Activated CD4-positive, alpha-beta memory T cell treated with anti-CD3 and anti-CD28 coated beads for 36 hours (primary cell): ENCODE measurements at places on chromosomes 5 and 9. TPM values are rescaled to one million over a fixed set of nuclear protein-coding genes. Genes with fewer than 3 reads are reported as not detected.
A peak's percentile ranks its signal among the peaks of the same experiment; 100 is the strongest.

DNA sequence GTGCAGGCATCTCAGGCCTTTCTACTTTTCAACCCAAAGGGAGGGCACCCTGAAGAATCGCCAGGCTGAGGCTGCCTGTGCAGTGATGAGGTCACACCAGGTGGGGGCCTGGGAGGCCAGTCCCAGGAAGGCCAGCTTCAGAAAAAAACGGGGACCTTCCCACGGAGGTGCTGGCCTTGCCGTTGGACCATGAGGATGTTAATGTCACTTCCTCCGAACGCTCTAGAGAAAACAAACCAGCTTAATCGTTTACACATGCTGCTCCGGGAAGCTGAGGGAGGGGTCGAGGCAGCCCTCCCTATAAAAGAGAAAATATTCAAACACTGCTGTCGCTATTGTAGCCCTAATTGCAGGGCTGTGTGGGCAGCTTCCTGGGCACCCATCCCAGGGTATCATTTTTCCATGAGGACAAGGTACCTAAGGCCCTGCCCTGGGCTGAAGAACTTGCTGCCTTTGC is 27.0 kb downstream of the PTGES start:
- no peak for DNase-seq

DNA sequence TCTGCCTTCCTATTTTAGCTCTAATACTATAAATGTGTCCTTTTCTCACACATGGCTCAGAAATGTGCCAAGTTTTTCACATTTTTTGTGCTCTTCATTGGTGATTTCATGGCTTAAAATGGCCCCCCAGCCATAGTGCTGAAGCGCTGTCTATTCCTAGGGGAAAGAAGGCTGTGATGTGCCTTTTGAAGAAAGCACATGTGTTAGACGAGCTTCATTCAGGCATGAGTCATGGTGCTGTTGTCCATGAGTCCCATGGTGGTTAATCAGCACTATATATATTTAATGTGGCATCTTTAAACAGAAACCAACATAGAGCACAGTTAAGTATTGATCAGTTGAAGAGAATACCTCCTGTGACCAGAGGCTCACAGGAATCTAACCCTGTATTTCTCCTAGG is 55.8 kb downstream of the PDE8B start:
- no peaks in the 10 kb centered on the region for H3K36me3 ChIP-seq
- DNase-seq, result no peak
- H3K27ac ChIP-seq, result no peak overlapping the region
- peaks cover 9% of the 10 kb centered on the region for H3K27me3 ChIP-seq
- no peak overlapping the region for H3K4me3 ChIP-seq
- no peaks in the 10 kb centered on the region for H3K4me1 ChIP-seq

DNA sequence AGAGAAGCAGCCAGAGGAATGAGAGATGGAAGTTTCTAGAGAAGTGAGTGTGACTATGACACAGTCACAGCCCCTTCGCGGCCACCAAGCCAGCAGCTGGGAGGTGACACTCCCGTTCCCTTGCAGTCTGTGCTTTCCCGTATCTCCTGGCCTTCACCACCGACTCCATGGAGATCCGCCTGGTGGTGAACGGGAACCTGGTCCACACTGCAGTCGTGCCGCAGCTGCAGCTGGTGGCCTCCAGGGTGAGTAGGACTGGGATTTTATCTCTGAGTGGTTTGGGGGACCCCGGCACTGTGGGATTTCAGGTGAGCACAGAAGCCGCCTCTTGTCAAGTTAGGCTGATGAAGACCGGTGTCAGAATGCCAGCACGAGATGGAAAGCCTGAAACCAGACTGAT is 12.1 kb upstream of the SLC2A8 start:
- H3K4me3 ChIP-seq, result no peak overlapping the region
- peaks cover 24% of the 10 kb centered on the region for H3K4me1 ChIP-seq
- peaks cover 54% of the 10 kb centered on the region for H3K27me3 ChIP-seq
- no peaks in the 10 kb centered on the region for H3K36me3 ChIP-seq
- no peak for DNase-seq

Gene WNK2
- total RNA-seq, result 1.6 TPM

GRCh38 chr9:127904561-127905003 is 5.2 kb upstream of the ST6GALNAC6 start:
- peak; percentile 50 for DNase-seq
- H3K27me3 ChIP-seq, result no peaks in the 10 kb centered on the region

DNA sequence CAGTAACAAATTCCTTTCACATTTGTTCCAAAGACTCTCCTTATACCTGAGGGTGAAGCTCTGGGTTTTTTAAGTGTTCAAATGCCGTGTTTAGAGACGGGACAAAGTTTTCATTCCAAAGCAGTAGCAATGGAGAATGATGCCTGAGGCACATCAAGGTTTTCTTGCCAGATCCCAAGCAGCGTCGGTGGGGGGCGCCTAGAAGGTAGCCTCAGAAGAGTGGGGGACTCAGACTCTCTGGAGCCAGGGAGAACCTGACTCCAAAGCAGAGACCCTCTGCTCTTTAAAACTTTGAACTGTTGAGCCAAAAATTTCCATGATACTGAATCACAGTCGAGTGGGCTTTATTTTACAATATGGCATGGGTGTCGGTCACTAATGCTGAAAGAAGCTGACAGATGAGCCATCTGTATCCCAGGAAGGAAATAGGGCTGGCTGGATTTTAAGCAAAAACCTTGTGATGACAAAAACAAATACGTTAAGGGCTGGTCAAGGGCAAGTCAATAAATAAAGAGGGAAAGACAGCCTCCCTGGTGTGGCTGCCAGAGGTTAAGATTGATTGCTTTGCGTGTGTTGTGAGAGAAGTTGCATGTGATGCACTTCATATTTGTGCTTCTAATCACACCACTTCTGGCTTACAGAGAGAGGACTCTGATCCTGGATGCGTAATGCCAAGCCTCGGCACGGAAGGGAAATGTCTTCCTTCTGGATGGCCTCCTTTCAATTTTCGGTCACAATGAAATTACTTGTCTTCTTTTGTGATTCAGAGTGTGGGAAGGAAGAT is 161.1 kb upstream of the EFNA5 start:
- H3K4me1 ChIP-seq, result no peaks in the 10 kb centered on the region
- H3K36me3 ChIP-seq, result no peaks in the 10 kb centered on the region
- H3K27ac ChIP-seq, result no peak overlapping the region
- no peak for DNase-seq
- peaks cover 2% of the 10 kb centered on the region for H3K27me3 ChIP-seq

- no peaks in the 10 kb centered on the region for H3K27me3 ChIP-seq
- H3K4me3 ChIP-seq, result no peak overlapping the region
- no peaks in the 10 kb centered on the region for H3K36me3 ChIP-seq
- no peaks in the 10 kb centered on the region for H3K4me1 ChIP-seq
- no peak for DNase-seq
- no peak overlapping the region for H3K27ac ChIP-seq
These were observed 358.1 kb downstream of the CDK5RAP2 start for GRCh38 chr9:120221844-120222243.

- no peak overlapping the region for H3K27ac ChIP-seq
- H3K4me3 ChIP-seq, result no peak overlapping the region
- no peaks in the 10 kb centered on the region for H3K4me1 ChIP-seq
- H3K36me3 ChIP-seq, result no peaks in the 10 kb centered on the region
- no peaks in the 10 kb centered on the region for H3K27me3 ChIP-seq
These were observed 630.5 kb downstream of the ANXA1 start for GRCh38 chr9:73782166-73782565.

DNA sequence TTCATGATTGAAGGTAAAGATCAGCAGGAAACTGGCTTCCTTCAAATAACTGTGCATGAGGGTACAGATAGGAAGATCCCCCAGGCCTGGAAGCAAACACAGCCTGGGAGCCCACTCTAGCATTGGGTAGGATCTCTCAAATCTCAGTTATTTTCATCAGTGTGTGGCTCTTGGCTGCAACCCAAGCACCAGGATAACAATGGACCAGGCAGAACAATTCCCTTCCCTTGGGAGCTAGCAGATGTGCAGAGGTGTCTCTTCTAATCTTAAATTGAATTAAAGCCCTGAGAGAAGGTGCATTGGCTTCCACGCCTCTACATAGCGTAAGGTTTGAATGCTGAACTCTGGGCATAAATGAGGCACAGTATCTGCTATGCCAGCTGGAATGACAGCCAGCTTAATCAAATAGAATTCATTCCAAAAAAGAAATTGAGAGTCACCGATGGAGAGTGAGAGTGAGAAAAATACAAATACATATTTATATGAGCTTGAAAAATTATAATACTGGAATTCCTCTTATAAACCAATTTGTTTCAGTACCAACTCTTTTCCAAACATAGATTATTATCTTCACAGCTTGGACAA is 957.3 kb downstream of the CDH12 start:
- no peak for DNase-seq
- H3K36me3 ChIP-seq, result no peaks in the 10 kb centered on the region
- H3K4me1 ChIP-seq, result no peaks in the 10 kb centered on the region
- no peaks in the 10 kb centered on the region for H3K27me3 ChIP-seq

DNA sequence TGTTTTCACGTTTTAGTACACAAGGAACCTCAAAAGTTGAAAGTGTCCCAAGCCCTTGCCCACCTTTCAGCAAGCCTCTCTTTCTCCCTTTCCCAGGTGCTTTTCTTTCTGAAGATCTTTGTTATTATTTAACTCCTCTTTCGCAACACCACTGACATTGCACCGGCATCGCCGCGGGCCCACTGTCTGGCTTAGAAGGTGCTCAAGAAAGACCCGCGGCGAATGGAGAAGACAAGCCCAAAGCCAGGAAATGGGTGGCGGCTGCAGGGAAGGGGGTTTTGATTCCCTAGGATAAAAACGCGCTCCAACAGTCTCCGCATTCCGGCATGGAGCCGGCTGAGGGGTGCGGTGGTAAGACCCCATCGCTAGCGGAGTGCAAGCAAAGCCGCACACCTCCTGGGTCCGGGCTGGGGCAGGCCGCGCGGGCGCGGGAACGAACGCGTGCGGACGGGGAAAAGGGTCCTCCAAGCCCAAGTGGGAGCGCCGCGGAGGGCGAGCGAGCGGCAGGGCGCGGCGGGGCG is 404 bp upstream of the AFAP1L1 start:
- DNase-seq, result no peak
- no peaks in the 10 kb centered on the region for H3K36me3 ChIP-seq

- peak overlapping the region; percentile 88 for H3K27ac ChIP-seq
- peak overlapping the region; percentile 93 for H3K4me3 ChIP-seq
- H3K27me3 ChIP-seq, result no peaks in the 10 kb centered on the region
- DNase-seq, result peak; percentile 67
These were observed 598 bp downstream of the RGP1 start for GRCh38 chr9:35749515-35750255.

DNA sequence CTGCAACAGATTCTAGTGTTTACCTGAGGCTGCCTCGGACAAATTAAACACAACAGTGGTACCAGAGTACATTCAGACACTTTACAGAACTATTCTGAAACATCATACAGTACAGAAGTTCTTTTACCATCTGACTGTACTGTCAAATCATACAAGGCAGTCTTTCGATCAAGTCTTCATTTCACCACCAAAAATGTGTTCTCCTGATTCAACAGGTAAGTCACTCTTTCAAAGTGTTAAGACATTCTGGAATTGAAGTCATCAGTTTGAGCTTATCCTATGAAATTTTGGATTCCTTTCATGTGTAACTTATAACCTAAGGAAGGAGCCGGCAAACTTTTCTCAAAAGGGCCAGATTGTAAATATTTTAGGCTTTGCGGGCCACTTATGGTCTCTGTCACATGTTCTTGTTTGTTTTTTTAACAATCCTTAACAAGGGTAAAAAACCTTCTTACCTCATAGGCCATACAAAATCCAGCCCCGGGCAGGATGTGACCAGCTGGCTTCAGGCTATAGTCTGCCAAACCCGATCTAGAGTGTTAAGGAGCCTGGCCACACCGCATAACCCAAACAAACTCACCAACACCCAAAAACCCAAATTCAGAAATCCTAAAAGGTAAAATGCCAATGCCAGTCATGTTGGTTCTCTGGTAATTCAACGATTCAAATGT is 151.6 kb downstream of the DENND1A start:
- peaks cover 3% of the 10 kb centered on the region for H3K4me1 ChIP-seq
- no peaks in the 10 kb centered on the region for H3K27me3 ChIP-seq
- no peak for DNase-seq
- H3K36me3 ChIP-seq, result no peaks in the 10 kb centered on the region

- peaks cover 13% of the 10 kb centered on the region for H3K27me3 ChIP-seq
- H3K27ac ChIP-seq, result no peak overlapping the region
- DNase-seq, result no peak
These were observed 65.2 kb downstream of the RASGEF1C start for GRCh38 chr5:180143656-180144364.

Gene PCDHB5
- not detected for total RNA-seq

Gene TEX48
- 0.57 TPM for total RNA-seq

Gene PDCD1LG2
- total RNA-seq, result 0.73 TPM

GRCh38 chr5:111857623-111858022 is 100.6 kb upstream of the NREP start:
- H3K27ac ChIP-seq, result no peak overlapping the region
- H3K4me3 ChIP-seq, result no peak overlapping the region
- no peaks in the 10 kb centered on the region for H3K27me3 ChIP-seq
- H3K4me1 ChIP-seq, result no peaks in the 10 kb centered on the region
- no peak for DNase-seq

DNA sequence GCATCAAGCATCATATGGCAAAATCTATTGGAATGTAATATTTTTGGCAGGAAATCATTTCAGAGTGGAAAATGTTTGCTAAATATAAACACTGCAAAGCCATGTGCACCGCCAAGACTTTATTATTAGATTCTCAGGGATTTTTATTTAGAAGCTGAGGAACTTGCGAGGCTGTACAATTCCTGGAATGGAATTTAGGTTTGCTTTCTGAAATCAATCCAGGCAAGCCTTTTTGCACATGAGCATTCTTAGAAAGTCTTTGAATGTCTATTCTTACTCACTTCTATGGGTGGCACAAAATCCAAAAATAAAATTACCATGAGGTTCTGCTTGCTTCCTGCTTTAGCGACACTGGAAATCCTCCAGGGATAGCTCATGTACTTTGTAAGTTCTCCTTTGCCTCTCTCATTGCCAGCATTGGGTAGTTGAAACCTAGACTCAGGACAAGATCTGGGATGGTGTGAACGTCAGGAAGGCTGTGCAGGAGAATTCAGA is 71.5 kb upstream of the PALM2AKAP2 start:
- no peak overlapping the region for H3K4me3 ChIP-seq
- H3K27me3 ChIP-seq, result no peaks in the 10 kb centered on the region
- H3K27ac ChIP-seq, result no peak overlapping the region

Gene CNTFR
- total RNA-seq, result not detected

- DNase-seq, result no peak
- H3K27ac ChIP-seq, result no peak overlapping the region
These were observed 159.8 kb downstream of the SLF1 start for GRCh38 chr5:94778299-94778698.
